ENCODE measurements at places on chromosomes 2 and 18. TPM values are rescaled to one million over a fixed set of nuclear protein-coding genes. Genes with fewer than 3 reads are reported as not detected.

Gene EGR4
- total RNA-seq = 0.21 TPM

- ATAC-seq = no peak
Observed at GRCh38 chr2:238820197-238820596, 27.7 kb upstream of the TWIST2 start.

- no peak for ATAC-seq
Observed at GRCh38 chr2:238142382-238143205, 4.1 kb downstream of the KLHL30 start.

GRCh38 chr2:157024129-157024528 is 233.4 kb upstream of the GALNT5 start:
- ATAC-seq = no peak

Gene MTLN
- total RNA-seq = 38.9 TPM

Data from motor neuron (in vitro differentiated cells).